ENCODE measurements at places on chromosomes 12 and 14. TPM values are rescaled to one million over a fixed set of nuclear protein-coding genes. Genes with fewer than 3 reads are reported as not detected.

Gene RGS6
- 1.1 TPM for total RNA-seq

Gene MRPL51
- total RNA-seq: 150 TPM

Gene SOAT2
- 0.18 TPM for total RNA-seq

GRCh38 chr12:99005601-99006000 lies 360.5 kb downstream of the APAF1 start:
- no peak for DNase-seq

DNA sequence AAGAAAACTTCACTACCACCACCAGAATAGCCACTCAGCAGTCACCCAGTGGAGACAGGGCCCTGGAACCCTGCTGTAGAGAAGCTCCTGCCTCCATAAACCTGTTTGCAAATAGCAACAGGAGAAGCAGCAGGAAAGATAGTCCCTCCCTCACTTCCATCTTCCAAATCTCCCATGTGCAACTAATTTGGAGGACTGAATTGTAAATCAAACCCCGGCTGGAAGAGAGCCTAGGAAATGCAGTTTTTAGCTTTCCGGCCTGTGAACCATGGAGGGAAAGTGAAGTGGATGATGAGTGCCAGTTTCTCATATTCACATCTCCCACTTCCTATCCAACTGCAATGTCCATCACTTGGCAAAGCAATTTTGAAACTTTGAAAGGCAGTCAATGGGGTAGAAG lies 167.2 kb upstream of the FRMD6 start:
- no peak for DNase-seq

GRCh38 chr14:51507511-51507905 lies 144.2 kb upstream of the FRMD6 start:
- DNase-seq: no peak

GRCh38 chr12:20415028-20415427 lies 46.7 kb downstream of the PDE3A start:
- no peak for DNase-seq

GRCh38 chr14:97846156-97846555 lies 1049.0 kb downstream of the VRK1 start:
- no peak for DNase-seq
